Stomach (tissue), 19 donors: ENCODE measurements at places on chromosomes 7 and 10. TPM values are rescaled to one million over a fixed set of nuclear protein-coding genes. Genes with fewer than 3 reads are reported as not detected.

DNA sequence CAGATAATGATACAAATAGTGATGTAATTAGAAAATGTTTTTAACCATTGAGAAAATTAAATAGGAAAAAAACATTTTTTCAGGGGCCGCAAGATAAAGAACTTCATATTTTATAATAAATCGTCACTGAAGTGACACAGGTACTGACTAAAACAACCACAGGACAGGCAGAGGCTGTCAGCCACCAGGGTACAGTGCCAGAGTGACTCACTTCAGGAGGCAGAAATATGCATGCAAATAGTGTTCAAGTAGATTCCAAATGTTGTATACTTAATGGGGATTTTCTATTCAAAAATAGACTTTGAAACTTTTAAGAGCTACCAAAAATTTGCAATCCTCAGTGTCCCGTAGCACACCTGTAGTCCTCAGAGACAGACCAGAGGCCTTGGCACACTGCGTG, 68.6 kb downstream of the FRMPD2 start:
- no peak for DNase-seq

- DNase-seq: no peak
Measured at GRCh38 chr10:102670871-102671434, 26.7 kb downstream of the TRIM8 start.

GRCh38 chr10:98461500-98461842, 14.7 kb upstream of the HPS1 start:
- no peak for DNase-seq

DNA sequence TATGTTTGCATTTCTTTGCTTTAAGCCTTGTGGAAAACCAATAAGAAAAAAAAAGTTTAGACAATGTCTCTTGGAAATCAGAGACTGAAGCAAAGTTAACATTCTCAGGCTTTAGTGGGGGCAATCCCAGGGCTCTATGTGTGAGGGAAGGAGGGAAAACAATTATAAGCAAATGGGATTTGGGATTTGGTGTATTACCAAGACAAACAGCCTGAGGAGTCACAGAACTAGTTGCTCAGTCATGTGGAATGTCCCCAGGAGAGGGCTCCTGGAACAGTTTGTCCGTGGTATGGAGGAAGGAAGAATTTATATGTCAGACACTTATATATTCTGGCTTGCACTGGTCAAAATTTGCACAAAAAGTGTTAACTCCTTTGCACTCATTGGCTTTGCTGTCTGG, 562.9 kb upstream of the TPK1 start:
- no peak for DNase-seq

- peak; percentile 24 for DNase-seq
Measured at GRCh38 chr10:126021833-126022500, 125.6 kb downstream of the FANK1 start.

GRCh38 chr10:125261491-125262186, 101.3 kb upstream of the CTBP2 start:
- DNase-seq: no peak

- no peak for DNase-seq
Measured at GRCh38 chr10:118725886-118726500, 28.8 kb downstream of the CACUL1 start.

- peak; percentile 20 for DNase-seq
Measured at GRCh38 chr7:45683556-45684148, 109.5 kb downstream of the ADCY1 start.

GRCh38 chr10:84038035-84038434, 101.3 kb upstream of the GHITM start:
- no peak for DNase-seq

GRCh38 chr7:66696774-66697191, 43.8 kb upstream of the RABGEF1 start:
- no peak for DNase-seq

DNA sequence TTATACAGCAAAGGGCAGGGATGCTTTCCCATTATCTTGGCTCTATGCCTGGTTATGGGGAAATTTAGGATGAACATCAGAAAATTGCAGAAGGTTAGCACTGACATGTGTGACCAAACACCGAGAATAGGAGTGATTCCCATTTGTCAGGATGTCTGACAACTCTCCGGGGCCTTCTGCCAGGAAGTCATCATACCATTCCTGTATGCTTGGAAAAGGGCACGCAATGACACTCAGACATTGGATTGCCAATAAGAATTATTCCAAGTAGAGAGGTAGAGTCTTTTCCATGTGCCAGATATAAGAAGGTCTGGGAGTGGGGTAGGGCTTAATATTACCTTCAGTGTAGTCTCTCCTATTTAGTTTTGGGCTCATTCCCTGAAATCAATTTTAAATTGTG, 82.3 kb downstream of the MTPN start:
- DNase-seq: no peak

Gene RAB19
- total RNA-seq: 0.87 TPM

Gene PNLIPRP2
- total RNA-seq: not detected

Gene ZNF727
- total RNA-seq: 8.4 TPM

Gene KLF14
- total RNA-seq: not detected

Gene GATA3
- not detected for total RNA-seq

Gene ST8SIA6
- total RNA-seq: not detected

Gene FAM25C
- total RNA-seq: not detected

Gene SLC25A40
- total RNA-seq: not detected

Gene PLXNA4
- total RNA-seq: 5.4 TPM

Gene DENND2A
- total RNA-seq: 17.8 TPM

Gene MKX
- total RNA-seq: 21.0 TPM

Gene CFAP58
- total RNA-seq: not detected
